ENCODE measurements at places on chromosomes 2 and 18.

DNA sequence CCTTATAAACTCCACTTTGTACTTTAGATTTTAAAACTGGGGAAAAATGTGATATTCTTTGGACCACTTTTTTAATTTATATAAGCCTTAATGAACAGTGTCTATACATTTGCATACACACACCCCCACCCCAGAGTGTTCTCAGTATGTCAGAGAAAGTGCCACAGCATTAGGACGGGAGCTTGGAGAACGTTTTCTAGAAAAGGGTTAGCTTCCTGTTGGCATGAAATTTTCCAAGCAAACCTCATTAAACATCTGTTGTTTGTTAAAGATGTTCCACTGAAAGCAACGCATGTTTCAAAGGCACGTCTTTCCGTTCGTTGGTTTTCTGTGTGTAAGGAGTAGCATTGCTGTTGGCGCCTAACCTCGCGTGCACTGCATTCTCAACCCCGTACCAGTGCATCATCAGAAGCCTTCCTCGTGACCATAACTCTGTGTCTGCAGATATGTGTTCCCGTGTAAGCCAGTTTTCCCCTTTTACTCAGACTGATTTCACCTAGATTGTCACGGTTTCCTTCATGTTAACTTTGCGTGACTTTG lies 228.5 kb downstream of the ALPK2 start:
- DNase-seq = no peak

GRCh38 chr2:138123741-138124140 lies 159.5 kb downstream of the HNMT start:
- no peak for DNase-seq

- no peak for DNase-seq
Observed at GRCh38 chr2:46170611-46171350, 126.4 kb upstream of the EPAS1 start.

DNA sequence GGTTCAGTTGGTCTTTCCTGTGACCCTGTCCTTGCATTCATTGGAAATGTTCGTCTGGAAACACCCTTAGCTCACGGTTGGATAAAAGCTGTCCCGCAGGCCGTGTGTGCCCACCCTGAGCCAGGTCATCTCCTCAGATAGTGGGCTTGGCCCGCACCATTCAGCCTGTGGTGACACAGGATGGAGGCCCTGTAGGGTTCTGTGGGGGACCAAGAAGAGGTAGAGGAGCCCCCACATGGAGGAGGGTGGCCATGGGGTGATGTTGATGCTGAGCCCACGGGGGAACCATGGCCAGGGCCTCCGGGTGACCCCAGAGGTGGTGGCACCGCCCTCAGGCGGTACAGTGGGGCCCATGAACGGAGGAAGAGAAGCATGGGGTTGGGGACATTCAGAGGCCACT lies 62.7 kb downstream of the ASAP2 start:
- no peak for DNase-seq

DNA sequence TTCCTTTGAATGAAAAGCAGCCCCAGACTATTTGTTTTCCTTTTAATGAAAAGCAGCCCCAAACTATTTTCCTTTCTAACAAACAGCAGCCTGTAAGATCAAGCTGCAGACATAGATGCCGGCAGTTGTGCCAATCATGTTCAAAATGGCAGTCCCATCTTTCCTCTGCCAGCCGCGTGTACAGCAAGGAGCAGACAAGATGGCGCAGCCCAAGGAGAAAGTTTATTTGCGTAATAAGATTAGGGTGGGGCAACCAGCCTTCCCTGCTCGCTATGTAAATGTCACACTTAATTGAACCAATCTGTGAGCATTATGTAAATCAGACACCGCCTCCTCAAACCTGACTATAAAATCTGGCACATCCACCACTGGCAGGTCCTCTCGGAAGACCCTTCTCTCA lies 226.0 kb downstream of the TGIF1 start:
- DNase-seq = no peak

DNA sequence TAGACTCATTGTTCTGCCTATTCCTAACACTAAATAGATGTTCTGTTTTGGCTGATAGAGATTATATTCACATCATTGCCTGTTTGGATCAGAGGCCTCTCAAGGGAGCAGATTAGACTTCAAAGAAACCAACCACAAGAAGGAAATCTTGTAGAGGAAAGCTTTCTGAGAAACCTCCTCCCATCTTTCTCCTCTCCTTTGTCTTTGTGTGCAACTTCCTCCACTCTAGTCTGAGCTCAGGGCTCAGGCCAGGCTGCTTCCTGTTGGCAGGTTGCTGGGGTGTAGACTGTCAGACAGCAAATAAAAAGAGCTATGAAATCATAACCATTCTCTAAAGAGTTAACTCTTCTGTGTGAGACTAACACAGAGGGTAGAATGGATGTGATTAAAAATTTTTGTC lies 113.0 kb downstream of the TGFA start:
- no peak for DNase-seq

GRCh38 chr2:215746887-215747615 lies 266.3 kb downstream of the MREG start:
- DNase-seq = no peak

DNA sequence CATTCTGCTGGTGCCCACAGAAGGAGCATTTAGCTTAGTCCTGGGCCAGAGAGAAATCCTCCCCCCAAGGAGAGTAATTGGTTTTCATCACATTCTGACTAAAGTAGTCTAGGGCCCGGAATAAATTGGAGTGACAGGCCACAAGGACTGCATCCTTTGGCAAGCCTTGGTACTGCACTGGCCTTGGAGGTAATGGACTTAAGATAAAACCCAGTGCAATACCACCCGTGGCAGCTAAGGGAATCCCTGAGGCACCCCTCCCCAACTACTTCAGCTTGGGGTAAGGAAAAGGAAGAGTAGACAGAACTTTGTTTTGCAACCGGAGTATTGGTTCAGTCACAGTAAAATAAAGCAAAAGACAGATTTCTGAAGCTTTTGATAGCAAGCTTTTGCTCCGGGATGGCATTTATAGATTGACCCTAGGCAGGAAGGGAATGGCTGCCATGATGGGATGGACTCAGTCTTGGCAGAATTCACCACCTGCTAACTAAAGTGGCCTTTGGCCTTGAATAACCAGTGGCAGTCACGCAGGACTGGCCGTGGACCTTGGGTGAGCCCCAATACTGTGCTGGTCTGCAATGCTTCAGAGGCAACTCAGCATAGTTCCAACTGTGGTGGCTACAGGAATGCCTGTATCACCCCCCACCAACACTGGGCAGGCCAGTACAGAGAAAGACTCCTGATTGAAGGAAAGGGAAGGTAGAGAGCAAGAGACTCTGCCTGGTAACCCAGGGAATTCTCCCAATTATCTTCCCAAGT lies 14.1 kb downstream of the ORC4 start:
- DNase-seq = no peak

GRCh38 chr2:144995482-144995881 lies 475.6 kb upstream of the ZEB2 start:
- DNase-seq = no peak

DNA sequence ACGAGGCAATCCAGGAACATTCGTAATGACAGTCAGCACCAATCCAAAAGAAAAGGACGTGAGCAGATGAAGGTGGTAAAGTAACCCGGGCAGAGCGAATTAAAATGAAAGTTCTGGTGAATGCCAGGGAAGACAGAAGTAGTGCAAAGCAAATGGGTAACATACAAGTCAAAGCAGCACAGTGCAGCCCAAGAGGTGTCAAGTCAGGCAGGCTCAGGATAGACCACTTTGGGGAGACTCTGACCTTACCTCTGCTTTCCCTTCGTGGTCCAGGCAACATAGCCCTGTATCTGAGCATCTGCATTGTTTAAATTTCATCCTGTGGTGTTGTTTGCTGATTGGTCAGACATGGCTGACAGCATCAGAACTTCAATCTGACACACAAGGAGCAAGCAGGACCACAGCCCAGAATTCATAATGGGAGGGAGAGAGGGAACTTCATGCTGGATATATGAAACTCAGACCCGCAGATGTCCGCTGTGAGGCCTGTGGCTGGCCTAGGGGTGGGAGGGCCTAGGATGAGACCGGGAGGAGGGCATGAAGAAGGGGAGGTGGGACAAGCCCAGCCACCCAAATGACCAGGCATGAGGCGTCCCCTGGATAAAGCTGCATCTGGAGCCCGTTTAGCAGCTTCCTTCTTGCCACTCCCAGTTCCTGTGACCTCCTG lies 285.7 kb downstream of the TCF4 start:
- DNase-seq = no peak

- no peak for DNase-seq
Observed at GRCh38 chr2:203330434-203330833, 2.2 kb downstream of the ABI2 start.

- DNase-seq = no peak
Observed at GRCh38 chr2:206840999-206841398, 75.6 kb downstream of the FASTKD2 start.

DNA sequence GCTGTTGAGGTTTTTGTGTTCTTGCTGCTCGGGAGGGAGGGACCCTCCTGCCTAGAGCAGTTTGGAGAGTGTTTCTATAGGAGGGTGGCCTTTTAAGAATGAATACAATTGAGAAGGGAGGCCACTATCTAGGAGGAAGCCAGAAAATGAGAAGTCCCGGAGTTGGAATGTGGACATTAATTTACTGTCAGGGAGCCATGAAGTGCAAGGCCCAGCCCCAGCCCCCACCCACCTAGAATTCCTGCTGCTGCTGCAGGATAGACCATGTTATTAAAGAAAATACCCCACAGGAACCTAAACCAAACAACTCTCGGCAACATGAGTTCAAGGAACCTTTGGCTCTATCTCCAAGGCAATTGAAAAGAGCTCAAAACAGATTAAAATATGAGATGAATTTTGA lies 46.0 kb downstream of the ZBTB7C start:
- DNase-seq = no peak

- DNase-seq = no peak
Observed at GRCh38 chr2:67294218-67294617, 102.9 kb upstream of the ETAA1 start.

GRCh38 chr2:152320814-152321213 lies 14.2 kb upstream of the FMNL2 start:
- no peak for DNase-seq

DNA sequence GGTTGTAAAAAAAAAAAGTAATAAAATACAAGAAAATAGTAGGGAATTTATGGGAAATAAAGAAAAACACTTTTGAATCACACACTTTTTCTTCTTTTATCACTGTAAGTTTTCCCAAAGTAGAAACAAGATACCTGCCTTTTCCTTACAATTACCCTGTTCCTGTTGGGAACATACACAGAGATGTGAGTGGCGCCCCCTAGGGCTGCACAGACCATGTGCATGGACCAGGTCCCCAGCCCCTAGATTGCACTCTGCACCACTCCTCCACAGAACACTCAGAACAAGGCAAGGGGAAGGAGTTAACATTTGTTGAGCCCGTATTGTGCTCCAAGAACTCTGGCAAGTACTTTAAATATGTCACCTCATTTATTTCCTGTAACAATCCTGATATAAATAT lies 118.7 kb upstream of the NRP2 start:
- no peak for DNase-seq

DNA sequence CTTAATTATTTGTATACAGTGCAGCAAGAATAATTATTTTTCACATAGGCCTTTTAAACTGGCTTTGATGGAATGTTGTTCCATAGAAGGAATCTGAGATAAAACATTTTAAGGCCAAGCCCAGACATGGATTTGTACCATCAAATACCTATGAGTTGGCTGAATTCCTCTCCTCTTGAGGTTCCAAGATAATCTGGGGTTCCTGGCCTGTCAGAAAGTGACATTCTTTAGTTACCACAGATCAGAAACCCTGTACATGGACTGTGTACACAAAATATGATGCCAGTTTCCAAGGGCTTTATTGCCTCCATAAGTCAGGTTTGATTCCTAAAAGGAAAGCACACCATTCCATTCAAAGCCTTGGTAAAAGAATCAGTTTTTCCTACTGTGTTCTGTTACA lies 1256.7 kb upstream of the NRXN1 start:
- DNase-seq = no peak

DNA sequence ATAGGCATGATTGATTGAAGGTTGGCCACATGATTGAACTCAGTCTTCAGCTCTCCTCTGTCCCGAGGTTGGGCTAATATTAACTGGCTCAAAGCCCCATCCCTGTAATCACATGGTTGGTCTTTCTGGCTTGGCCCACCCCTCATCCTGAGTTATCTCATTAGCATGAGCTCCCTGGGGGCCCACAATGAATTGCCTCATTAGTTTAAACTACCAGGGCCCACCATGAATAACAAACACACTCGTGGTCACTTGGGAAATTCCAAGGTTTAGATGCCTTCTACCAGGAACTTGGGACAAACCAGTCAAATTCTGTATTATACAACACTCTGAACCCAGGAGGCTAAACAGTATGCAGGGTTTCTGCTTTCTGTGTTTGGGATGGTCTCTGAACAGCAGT lies 121.7 kb upstream of the B3GNT2 start:
- no peak for DNase-seq

DNA sequence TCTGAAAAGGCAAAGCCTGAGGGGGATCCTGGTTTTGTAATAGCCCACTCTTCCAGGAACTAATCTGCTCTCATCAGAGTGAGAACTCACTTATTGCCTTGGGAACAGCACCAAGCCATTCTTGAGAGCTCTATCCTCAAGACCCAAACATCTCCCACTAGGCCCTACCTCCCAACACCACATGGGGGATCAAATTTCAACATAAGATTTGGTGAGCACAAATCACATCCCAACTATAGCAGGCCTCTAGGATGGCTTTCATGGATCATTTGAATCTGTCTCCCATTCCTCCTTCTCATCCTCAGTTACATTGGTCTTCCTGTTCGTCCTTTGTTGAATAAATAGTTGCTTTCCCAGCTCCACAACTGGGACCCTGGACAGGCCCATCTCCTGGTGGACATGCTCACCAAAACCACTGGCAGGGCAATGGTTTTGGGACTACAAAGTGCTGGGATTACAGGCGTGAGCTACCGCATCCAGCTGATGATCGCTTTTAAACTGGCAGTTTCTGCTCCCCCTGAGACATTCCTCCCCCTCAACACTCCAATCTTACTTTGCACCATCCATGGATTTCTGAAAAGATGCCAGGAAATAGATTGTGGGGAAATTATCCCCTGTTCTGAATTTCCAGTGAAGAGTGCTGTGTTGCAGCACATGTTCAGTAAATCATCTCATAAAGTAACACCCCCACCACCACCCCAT lies 42.6 kb downstream of the MCFD2 start:
- no peak for DNase-seq

DNA sequence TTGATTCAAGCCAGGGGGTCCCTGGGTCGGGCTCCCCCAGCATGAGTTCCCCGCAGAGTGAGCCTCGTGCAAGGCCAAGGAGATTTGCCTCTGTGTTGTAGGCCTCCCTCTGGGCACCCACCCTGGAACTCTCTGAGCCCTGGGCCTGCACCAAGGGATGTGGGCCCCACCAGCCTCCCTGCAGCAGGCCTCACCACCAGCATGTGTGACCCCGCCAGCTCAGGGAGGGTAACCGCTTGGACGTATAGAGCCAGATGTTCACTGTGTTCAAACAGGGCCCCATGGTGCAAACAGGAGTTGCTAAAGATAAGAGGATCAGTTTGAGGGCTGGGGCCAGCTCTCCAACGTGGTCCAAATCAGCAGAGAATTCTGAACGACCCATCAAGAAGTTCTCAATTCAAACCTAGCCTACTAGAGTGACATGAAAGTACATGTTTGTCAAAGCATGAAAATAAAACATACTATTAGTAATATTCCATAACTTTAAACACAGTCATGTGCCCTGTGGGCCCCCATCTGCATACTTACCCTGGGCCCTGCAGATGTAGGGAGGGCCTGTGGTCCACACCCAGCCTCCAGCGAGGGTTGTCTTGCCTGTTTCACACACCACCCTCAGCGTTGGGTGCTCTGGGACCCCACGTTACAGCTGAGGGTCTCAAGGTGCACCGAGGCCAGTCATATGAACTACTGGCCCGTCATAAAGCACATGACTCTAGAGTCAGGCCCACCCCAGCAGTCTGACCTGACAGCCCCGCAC lies 5.5 kb upstream of the TUBB6 start:
- no peak for DNase-seq

GRCh38 chr2:8481463-8482009 lies 200.3 kb upstream of the ID2 start:
- no peak for DNase-seq

Measured in right renal cortex interstitium (tissue), 3 donors.